Upper lobe of right lung (tissue), 1 donor: ENCODE measurements at places on chromosomes 7 and 10. TPM values are rescaled to one million over a fixed set of nuclear protein-coding genes. Genes with fewer than 3 reads are reported as not detected.

GRCh38 chr7:137983323-137984008 is 18.4 kb downstream of the CREB3L2 start:
- no peak for DNase-seq

The GRK5 gene
- total RNA-seq, result 83.5 TPM

DNA sequence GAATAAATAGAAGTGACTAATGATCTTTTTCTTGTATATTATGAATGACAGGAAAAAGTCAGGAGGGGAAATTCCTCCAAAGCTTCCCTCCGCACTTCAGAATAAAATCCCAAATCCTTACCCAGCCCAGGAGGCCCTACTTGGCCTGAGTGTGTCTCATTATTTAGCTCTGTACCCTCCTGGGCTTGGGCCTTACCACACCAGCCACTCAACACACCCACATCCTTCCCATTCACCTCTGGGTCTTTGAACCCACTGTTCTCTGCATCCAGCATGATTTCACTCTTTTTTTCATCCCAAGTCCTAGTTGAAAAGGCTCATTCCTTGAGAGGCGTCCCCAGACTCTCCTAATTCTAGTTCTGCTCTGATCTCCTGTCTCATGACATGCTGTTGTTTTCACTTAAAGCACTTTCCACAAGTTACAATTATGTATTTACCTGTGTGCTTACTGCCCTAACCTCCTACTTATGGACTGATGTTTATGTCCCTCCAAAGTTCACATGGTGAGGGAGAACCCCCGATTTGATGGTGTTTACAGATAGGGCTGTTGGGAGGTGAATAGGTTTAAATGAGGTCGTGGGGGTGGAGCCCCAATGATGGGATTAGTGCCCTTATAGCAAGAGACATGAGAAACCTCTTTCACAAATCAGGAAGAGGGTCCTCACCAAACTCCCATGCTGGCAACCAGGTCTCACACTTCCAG is 6.4 kb downstream of the NOD1 start:
- no peak for DNase-seq

GRCh38 chr10:105956550-105956949 is 1208.0 kb downstream of the SORCS1 start:
- no peak for DNase-seq

DNA sequence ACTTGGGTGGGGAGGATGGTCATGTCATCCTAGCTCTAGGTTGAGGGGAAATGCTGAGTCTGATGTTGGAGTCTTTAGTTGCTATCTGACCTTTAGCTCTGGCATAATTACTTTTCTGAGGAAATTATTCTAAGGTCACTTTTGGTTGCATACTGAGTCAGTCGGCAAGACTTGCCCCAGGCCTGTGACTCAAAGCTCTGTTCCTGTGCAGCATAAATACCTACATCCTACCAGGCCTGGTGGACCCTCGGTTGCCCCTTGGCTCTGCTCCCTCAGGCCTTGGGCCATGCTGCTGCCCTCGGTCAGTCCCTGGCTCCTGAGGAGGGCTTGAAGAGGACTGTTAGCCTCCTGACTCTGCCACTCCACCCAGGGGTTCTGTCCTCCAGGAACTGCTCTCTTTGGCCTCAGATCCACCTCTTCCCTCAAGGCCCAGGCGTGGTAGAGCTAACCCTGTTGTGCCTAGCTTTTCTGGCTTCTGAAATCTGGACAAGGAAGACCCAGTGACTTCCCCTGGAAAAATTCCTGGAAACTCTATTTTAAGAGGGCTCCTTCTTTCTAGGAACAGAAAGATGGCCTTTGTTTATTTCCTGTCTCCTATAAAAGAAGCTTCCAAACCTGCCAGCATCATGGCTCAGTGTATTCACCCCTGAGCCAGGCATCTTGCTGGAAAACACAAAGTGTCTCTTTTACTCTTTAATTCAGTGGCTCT is 71.2 kb downstream of the TMEM178B start:
- DNase-seq, result no peak

GRCh38 chr7:153934629-153935028 is 117.6 kb upstream of the DPP6 start:
- no peak for DNase-seq

DNA sequence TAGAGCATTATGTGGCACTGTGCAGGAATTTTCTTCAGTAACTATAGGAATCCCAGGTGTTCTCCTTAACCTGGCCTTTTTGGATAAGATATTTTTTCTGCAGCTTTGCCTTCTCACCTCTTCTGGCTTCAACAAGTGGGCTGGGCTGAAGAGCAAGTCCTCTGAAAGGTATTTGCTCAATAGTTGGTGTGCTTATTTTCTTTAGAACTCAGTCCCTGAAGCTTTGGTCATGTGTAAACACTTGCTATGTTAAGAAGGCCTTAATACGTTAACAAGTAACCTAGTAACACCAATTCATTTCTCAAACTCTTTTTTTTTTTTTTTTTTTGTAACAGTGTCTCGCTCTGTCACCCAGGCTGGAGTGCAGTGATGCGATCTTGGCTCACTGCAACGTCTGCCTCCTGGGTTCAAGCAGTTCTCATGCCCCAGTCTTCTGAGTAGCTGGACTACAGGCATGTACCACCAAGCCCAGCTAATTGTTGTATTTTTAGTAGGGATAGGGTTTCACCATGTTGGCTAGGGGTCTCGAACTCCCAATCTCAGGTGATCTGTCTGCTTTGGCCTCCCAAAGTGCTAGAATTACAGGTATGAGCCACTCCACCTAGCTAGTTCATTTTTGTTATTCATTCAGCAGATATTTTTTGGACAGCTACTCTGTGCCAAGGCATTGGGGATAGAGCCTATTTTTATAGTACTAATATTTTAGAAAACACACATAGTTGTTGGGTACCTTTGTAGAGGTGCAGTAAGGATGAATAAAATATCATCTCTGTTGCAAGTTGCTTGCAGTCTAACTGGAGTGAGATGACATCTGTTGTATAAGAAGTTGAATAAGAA is 164.6 kb downstream of the SND1 start:
- no peak for DNase-seq

GRCh38 chr7:149459540-149460452 is 1.1 kb downstream of the ZNF777 start:
- no peak for DNase-seq

GRCh38 chr7:79377097-79377496 is 76.4 kb downstream of the MAGI2 start:
- DNase-seq, result no peak

GRCh38 chr7:104123786-104124185 is 84.0 kb downstream of the ORC5 start:
- DNase-seq, result no peak

GRCh38 chr10:132480356-132480755 is 57.2 kb upstream of the INPP5A start:
- no peak for DNase-seq

DNA sequence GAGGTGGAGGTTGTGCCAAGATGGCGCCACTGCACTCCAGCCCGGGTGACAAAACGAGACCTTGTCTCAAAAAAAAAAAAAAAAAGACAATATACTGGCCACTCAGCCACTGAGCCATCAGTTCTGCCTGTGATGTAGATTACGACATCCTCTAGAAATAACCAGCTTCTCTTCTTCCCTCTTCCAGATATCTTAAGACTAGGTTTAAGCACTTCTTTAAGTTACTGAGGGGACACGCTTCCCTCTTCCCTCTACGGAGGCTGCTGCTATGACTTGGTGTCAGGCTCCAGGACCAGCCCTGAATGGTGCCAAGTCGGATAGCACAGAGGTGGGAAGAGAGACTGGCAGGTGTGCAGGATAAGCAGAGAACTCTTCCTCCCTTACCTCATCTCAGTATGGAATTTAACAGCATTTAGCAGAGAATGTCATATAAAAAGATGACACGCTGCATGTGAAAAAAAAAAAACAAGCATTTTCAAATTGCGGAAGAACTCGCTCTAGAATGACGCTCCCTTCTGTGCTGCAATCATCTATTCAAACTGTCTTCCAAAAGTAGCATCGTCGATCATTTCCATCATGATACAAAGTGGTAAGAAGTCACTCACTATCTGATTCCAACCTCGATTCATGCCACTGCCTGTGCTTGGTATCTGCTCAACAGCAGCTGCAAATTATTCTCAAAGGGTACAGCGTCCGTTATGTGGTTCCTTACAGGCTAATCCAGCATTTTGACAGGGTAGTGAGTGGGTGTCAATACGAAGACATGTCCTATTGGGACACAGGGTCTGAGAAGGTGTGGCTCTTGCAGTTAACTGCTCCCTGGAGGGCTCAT is 13.8 kb downstream of the DAGLB start:
- no peak for DNase-seq

- DNase-seq, result no peak
Observed at GRCh38 chr10:122348512-122348911, 26.0 kb upstream of the PLEKHA1 start.

The CAMK2B gene
- total RNA-seq, result 0.17 TPM

- DNase-seq, result no peak
Observed at GRCh38 chr7:42930889-42931288, 1.1 kb downstream of the PSMA2 start.

- no peak for DNase-seq
Observed at GRCh38 chr7:75738604-75738974, at the start of gene HIP1. Gene HIP1 (minus strand): TSS chr7:75738941. CDS start chr7:75738920, 21 bp downstream.

- no peak for DNase-seq
Observed at GRCh38 chr7:123750389-123751230, 1.8 kb upstream of the WASL start.

- DNase-seq, result peak; percentile 79
Observed at GRCh38 chr7:100655908-100656674, at the start of gene ACTL6B. Gene ACTL6B (minus strand): TSS chr7:100656448. CDS start chr7:100656354, 94 bp downstream.

GRCh38 chr10:116888380-116889055 is 39.2 kb downstream of the ENO4 start:
- no peak for DNase-seq

The SCIN gene
- 14.3 TPM for total RNA-seq

DNA sequence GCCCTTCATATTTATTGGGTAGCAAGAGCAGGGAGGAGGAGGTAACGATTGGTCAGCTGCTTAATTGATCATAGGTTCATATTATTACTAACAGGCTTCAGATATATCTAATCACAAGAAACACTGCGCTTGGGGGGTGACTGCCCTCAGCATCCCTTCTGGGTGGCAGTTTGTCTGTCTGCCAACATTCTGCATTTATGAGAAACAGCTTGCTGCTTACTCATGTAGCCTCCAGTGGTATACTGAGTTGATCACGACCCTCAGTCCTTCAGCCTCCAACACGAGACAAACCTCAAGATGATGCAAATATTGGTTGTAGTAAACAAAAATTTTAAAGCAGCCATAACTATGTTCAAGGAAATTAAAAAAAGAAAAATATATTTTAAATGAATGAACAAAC is 657.8 kb upstream of the PHF14 start:
- no peak for DNase-seq

DNA sequence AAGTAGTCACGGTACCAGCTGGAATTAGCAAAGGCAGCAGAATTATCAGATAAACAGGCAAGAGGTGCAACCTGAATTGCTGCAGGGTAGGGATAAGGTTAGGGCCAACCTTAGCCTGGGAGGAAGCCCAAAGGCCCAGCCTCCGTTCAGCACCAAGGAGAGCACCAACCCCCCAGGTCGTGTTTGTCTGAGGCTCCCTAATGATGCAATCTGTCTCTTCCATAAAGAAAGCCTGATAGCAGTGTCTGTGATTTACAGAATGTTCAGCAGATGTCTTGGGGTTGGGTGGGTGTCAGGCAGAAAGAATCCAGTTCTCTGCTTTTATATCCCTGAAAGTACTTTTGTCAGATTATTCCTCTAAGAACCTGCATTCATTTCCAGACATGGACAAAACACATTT is 328.4 kb upstream of the AOAH start:
- DNase-seq, result no peak

- DNase-seq, result no peak
Observed at GRCh38 chr7:15505761-15506160, 56.1 kb downstream of the AGMO start.

The SPAM1 gene
- total RNA-seq, result not detected

DNA sequence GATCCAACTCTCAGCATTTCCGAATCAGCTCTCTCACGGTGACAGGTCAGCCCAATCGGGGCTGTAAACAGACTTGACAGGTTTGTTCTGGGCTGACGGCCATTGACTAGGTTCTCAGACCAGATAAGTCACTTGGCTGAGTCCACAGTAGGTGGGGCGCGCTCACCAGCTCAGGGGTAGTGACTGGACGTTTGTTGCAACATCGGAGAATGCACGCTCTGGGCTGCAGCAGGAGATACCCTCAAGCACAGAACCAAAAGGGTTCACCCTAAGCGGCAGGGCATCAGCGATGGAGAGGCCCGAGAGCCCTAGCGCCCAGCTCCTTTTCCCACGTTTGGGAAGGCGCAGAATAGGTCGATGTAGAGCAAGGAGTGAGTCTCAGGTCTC is 1.8 kb downstream of the KLLN start:
- DNase-seq, result peak; percentile 88

DNA sequence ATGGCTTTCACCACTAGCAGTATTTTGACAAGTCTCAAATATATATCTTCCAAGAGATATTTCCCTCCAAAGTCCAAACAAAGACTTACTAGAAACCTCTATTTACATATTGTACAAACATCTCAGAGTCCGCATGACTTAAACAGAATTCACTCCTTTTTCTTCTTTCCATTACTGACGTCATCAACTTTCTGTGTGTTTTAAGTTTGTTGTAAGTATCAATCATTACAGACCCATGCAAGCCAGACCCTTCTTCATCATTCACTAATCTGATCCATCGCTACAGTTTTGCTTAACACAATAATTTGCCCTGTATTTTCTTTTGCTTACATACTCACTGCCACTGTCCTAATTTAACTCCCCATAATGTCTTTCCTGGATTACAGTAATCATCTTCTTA is 51.9 kb downstream of the SEMA3A start:
- no peak for DNase-seq

DNA sequence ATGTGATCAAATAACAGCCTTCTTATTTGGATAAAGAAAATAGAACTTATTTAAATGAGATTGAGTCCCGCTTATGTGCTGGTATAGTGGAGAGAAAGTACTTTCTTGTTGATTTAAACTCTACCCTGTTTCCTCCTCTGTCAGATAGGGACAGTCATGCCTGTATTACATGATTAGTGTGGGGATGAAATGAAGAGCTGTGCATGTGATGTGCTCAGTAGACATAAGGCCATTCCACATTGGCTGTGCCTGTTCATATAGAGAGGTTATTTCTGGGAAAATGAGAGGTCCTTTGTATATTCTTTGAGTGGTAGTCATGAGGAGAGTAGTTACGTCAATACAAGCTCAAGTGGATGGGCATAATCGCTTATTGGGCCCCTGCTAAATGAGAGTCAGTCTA is 5.7 kb downstream of the MTURN start:
- no peak for DNase-seq

The SNX10 gene
- total RNA-seq, result 73.8 TPM

GRCh38 chr10:113108194-113108835 is 158.3 kb downstream of the TCF7L2 start:
- peak; percentile 73 for DNase-seq

The BTBD16 gene
- 0.35 TPM for total RNA-seq

The UCN3 gene
- total RNA-seq, result 1.2 TPM
